Activated CD8-positive, alpha-beta memory T cell treated with anti-CD3 and anti-CD28 coated beads for 1 hour (primary cell): ENCODE measurements at places on chromosomes 2 and 18.

DNA sequence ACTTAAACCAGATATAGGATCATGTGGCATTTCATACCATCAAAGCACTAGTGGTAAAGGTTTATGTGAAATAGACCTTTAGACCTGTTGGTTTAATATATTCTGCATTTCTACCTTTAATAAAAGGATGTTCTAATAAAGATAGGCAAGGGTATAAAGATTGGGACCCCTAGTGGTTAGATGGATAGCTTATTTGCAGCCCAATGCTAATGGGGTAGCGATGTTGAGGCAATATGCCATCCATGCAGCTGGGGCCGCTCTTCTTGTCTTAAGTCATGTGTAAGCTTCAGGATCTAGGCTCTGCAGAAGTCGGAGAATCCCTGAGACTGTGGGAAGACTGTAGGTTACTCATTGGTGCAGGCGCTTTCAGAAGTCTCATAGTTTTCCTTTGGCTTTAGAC lies 114.9 kb downstream of the ICOS start:
- DNase-seq: no peak

DNA sequence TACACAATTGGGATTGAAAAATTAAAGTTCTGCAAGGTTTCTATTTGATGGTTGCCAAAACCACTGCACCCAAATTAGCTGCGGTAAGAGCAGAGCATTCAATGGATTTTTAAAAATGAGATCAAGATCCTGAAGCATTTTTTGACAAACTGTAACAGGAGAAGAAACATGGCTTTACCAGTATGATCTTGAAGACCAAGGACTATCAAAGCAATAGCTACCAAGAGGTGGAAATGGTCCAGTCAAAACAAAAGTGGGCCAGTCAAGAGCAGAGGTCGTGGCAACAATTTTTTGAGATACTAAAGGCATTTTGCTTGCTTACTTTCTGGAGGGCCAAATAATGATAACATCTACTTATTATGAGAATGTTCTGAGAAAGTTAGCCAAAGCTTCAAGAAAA lies 186.8 kb downstream of the RDH14 start:
- no peak for DNase-seq

DNA sequence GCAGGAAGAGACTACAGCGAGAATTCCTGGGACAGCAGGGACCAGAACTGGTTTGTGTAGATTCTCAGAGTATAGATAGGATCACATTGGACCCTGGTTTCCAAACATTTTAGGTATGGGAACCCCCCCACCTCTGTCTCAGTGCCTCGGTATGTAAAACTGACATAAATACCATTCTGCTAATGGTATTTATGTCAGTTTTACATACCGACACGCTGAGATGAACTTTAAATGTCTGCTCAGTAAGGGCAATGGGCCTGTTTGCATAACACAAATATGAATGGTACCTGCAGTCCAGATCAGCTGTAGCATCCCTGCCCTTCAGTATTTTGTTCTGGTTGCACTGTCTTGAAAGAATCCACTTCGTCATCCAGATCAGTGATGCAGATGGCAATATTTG lies 73.2 kb downstream of the WDSUB1 start:
- DNase-seq: no peak

DNA sequence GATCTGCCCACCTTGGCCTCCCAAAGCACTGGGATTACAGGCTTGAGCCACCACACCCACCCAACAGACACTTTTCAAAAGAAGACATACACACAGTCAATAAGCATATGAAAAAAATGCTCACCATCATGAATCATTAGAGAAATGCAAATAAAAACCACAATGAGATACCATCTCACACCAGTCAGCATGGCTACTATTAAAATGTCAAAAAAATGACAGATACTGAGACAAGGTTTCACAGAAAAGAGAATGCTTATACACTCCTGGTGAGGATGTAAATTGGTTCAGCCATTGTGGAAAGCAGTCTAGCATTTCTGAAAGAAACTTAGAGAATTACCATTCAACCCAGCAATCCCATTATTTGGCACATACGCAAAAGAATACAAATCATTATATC lies 1947.2 kb downstream of the SUCLG1 start:
- no peak for DNase-seq

DNA sequence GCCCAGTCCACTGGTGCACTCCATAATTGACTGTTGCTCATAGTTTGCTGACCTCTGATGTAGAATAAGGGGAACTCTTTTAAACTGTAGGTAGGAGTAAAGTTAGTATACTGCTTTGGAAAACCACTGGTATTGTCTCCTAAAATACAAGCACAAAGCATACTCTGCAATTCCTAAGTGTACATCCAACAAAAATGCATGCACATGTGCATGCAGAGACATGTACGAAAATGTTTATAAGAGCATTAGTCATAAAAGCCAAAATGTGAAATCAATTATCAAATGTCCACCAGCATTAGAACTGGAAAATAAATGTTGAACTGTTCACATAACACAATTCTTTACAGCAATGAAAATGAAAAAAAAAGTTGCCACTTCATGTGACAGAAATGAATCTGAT lies 39.8 kb upstream of the DDX18 start:
- no peak for DNase-seq

GRCh38 chr2:9378433-9379390 lies 44.6 kb downstream of the ITGB1BP1 start:
- DNase-seq: no peak

DNA sequence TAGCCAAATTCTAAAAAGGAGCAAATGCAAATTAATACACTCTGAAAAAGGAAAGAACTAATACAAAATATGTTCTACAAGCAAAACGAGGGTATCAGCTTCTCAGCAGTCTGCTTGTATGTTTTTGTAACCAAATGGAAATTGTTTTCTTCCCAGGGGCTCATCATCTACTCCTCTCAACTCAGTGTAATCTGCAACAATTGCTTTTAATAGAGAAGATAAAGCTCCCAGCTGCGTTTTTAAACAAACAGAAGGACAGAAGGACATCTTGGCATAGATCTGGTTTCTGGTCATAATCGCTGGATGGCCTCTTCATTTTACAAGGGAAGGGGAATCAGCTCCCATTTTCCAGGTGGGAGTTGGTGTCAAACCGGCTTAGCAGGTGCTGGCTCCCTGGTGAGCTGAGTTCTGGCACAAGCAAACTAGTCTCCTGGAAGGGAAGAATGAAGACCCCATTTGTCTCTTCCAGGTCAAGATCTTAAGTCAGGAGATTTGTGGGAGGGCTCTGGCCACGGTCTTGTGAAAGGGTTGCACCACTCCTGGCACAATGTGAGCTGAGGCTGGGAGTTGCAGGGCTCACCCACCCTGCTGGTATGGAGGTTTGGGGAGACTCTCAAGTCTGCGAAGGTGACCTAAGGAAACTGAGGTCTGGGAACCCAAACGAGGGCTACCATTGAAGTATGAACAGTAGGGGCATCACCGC lies 41.6 kb downstream of the NPPC start:
- no peak for DNase-seq

DNA sequence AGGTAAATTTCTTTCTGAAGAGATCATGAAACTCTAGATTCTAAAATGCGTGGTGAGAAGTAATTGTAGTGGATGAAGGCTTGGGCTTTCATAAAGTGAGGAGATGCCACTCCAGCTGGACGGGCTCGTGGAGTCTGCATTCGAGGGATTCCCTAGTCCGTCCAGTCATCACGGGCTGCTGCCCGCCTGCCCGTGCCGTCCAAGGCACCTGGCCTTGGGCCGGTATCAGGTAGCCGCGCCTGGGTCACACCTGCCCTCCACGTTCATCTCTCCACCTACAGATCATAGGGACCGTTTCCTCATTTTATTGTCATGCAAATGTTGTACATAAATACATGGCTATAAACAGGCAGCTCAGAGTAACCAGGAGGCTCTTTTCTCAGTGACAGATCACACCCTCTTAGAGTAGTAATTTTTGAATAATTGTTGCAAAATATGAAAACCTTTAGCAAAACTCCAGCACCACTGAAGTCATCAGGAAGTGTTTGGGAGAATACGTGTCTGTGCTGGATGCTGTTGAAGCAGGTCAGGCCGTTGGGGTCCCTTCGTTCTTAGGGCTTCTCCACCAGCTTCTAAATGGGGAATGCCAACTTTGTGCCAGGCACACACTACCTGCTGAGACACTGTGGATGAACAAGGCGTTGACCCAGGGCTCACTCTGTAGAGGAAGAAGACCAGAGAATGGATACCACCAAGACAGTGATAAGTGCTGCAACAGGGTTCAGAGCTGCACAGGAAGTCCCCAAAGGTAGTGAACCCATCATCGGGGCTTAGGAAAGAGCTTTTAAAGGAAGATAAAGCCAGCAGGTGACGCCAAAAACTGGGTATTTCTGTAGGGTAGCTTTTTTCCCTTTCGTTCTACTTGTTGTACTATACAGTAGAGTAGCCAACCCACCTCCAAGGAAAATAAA lies 112.5 kb downstream of the FAM210A start:
- DNase-seq: no peak

- DNase-seq: no peak
These were observed 106.4 kb downstream of the KCNH7 start for GRCh38 chr2:162731917-162732804.

DNA sequence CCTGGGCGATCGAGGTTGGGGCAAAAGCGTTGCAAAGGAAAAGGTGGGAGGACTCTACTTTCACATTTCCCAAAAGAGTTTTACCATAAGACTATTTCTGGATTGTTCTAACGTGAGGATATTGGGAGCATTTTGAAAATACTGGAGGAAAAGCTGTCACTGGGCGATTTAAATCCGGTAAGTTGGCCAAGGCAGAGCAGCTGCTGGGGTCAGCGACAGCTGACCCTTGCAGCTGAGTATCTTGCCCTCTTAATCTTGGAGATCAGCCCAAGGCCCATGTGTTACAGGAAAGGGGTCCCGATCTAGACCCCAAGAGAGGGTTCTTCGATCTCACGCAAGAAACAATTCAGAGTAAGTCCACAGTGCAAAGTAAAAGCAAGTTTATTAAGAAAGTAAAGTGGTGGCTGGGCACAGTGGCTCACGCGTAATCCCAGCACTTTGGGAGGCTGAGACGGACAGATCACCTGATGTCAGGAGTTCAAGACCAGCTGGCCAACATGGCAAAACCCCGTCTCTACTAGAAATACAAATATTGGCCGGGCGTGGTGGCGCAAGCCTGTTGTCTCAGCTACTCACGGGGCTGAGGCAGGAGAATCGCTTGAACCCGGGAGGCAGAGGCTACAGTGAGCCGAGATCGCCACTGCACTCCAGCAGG lies 964 bp upstream of the ST3GAL5 start:
- DNase-seq: no peak

DNA sequence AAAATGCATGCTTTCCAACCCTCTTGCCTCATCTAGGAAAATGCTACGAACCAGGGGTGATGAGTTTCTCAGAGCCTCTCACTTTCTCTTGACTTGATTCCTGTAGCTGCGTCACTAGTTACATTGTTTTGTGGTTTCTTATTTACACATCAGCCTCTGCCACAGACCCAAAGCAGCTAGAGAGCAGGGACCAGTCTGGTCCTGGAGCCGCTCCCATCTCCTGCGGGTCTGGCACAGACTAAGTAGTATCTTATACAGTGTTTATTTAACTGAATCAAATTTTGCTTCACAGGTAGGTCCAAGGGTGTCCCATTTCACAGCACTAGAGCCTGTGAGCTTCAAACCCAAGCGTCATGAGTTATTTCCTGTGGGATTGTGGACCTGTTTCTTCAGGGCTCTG lies 310.5 kb downstream of the MYCN start:
- no peak for DNase-seq

- no peak for DNase-seq
These were observed 75.3 kb downstream of the HRH4 start for GRCh38 chr18:24535527-24536295.

- DNase-seq: no peak
These were observed 188.1 kb downstream of the CAMKMT start for GRCh38 chr2:44549856-44550255.

DNA sequence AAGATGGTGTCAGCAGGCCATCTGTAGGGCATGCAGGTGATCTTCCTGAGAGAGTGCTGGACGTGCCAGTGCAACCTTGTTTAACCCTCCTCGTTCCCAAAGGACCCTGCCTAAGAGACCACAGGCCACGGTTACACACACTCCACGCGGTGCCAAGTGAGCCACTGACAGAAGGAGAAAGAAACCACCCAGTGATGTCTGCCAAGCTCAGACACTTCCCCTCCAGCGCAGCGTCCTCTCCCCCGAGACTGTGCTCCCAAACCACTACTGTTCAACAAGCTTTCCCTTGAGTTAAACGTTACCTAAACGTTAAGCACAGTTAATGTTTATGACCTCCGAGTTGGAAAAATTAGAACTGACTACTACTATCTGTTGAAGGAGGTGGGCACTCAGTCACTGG lies 119.1 kb upstream of the NCK2 start:
- no peak for DNase-seq

DNA sequence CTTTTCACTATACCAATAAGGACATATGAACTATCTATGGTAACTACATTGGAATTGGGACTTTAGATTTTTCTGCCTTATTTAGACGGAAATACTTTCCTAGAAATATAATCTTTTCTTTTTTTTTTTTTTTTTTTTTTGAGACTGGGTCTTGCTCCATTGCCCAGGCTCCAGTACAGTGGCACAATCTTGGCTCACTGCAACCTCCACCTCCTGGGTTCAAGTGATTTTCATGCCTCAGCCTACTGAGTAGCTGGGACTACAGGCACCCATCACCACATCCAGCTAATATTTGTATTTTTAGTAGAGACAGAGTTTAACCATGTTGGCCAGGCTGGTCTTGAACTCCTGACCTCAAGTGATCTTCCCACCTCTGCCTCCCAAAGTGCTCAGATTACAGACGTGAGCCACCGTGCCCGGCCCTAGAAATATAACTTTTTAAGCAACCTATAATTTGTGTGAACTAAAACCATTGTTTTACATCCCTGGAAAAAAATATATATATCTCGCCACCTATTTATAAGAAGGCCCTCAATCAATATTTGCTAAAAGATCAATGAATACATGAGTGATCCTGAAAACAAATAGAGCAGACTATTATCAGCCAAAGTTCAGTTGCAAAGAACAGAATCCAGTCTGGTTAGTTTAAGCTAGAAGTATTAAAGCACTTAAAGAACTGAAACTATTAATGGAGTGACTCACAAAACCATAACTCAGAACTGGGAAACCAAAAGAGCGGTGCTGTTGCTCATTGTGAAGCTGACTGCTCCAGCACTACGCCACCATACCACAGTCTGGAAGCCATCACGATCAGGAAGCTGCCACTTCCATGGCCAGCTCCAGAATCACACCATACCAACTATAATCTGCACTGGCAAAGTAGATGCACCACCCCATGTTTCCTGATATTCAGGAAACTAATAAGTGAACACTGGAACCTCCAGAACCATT lies 8.4 kb upstream of the HNRNPLL start:
- no peak for DNase-seq

- DNase-seq: no peak
These were observed 27.6 kb upstream of the UGP2 start for GRCh38 chr2:63814114-63814513.

DNA sequence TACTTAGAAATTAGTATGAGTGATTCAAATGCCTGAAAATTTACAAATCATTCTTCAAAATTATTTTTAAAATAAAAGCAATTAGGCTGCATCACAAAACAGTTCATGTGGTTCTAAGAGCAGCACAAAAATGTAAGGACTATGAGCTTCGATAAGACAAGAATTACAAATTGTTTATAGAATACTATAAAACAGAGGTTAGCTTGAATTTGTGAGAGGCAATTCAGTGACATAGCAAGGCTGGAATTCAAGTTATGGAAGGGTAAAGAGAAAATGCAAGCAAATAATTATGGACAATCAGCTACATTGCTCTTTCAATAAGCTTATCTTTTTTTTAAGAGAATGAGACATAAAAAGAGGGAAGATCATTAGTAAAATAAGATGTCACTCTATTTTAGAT lies 7.1 kb upstream of the XIRP2 start:
- DNase-seq: no peak

GRCh38 chr2:68994864-68995263 lies 18.1 kb upstream of the ANTXR1 start:
- no peak for DNase-seq
